Kidney (tissue), 22 donors: ENCODE measurements at places on chromosomes 1 and 21.

- DNase-seq: peak; percentile 67
These were observed 61.7 kb downstream of the CASQ2 start for GRCh38 chr1:115706587-115707425.

GRCh38 chr1:6913086-6913485 is 127.8 kb downstream of the CAMTA1 start:
- DNase-seq: no peak

DNA sequence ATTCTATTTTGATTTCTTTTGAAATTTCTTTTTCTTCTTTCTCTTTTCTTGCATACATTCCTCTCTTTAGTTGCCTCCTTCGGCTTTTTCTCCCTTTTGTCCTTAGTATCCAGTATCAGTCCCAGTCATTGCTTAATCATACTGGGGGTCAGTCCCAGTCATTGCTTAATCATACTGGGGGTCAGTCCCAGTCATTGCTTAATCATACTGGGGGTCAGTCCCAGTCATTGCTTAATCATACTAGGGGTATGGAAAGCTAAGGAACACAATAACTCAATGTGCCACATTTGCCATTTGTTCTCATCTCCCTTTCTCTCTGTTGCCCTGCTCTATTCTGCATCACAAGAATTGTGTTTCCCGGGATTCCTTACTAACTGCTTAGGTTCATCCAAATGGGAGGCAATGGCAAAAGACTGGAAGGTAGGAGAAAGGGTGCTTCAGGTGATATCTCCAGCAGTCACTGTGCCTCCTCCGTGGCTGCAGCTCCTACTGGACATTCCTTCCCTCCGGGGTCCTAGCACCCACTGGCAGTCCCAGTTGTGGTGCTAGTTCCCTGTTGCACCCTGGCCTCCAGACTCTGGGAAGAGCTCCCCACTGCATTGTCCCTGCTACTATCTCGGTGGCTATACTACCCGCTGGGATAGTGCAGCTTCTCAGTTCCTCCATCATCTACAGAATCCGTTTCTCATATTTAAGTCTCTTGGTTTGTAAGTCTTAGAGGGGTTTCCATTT is 32.6 kb upstream of the LAMC1 start:
- no peak for DNase-seq

DNA sequence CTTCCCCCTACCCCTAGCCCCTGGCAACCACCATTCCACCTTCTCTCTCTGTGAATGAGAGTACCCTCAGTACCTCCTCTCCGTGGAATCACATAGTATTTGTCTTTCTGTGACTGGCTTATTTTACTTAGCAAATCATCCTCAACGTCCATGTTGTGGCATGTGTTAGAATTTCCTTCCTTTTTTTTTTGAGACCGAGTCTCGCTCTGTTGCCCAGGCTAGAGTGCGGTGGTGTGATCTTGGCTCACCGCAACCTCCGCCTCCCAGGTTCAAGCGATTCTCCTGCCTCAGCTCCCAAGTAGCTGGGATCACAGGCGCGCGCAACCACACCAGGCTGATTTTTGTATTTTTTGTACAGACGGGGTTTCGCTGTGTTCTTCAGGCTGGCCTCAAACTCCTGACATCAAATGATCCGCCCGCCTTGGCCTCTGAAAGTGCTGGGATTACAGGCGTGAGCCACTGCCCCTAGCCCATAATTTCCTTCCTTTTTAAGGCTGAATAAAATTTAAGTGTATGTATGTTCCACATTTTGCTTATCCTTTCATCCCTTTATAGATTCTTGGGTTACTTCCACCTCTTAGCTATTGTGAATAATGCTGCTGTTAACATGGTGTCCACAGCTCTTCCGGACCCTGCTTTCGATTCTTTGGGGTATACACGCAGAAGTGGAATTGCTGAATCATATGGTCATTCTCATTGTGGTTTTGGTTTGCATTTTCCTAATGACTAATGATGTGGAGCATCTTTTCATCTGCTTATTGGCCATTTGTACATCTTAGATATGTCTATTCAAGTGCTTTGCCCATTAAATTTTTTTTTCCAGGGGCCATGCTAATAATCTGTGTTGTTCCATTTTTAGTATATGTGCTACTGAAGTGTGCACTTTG is 32.3 kb downstream of the ERRFI1 start:
- DNase-seq: no peak

DNA sequence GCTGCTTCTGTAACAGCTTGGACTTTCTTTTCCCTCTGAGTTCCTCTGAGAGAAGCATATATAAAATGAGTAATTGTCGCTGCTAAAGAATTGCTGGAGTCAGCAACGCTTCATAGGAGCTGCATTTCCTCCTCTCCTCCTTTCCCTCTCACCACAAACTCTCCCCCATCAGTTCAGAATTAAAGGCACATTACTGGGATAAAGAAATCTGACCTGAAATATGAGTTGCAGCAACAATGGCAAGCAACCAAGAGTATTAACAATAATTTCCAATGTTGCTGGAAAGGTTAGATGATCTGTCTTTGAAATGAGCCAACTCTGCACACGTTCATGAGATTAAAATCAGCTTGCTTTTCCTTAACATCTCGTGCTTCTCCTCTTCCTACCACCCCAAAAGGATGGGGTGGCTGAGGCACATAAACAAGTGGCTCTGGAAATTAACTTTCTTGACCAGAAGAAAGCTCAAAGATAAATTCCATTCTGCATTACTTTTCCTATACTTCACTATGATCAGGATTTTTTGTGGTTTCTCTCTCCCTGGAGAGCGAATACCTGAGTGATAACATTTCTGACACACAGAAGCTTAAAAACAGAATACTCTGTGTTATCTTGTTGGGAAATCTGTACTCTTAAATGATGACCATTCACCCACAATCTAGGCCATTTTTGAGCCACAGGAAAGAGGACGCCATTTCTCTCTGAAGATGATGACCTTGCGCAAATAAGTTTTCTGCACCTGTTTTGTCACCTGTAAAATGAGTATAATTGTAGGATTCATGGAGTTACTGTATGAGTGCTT is 90.2 kb downstream of the TGFBR3 start:
- DNase-seq: peak; percentile 82

DNA sequence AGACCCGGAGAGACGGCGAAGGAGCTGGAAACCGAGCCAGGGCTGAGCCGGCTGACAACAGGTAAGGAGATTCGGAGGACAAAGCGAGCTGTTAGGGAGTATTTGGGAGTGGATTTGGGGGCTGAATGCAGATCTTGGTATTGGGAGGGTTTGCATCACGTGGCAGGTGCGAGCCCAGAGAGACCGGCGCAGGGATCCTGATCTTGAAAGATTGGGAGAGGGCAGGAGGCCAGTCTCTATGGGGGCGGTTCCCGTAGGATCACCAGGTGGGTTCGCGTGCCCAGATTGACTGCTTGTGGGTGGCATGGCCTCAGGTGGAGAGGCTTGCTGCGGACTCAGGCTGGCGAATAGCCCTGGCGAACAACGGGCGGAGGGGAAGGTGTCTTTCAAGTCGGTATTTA is 204 bp downstream of the CIART start:
- no peak for DNase-seq

- DNase-seq: no peak
These were observed 7.4 kb downstream of the HCRTR1 start for GRCh38 chr1:31624731-31625514.

DNA sequence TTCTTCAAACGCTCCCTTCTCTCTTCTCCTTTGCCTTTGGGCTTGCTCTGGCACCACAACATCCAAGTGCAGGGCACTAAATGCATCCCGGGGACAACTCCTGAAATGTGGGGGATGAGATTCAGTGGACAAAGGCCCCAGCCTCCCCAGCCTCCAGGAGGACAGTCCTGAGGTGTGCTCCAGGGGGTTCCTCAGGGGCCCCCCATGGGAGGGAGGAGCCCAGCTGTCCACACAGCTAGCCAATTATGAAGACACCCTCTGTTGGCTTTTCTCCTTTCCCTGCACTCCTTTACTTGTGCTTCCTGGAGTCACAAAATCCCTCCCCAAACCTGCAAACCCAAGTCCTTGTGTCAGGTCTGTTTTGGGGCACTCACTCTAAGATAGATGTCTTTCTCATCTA is 735.4 kb downstream of the PTPRU start:
- DNase-seq: no peak

DNA sequence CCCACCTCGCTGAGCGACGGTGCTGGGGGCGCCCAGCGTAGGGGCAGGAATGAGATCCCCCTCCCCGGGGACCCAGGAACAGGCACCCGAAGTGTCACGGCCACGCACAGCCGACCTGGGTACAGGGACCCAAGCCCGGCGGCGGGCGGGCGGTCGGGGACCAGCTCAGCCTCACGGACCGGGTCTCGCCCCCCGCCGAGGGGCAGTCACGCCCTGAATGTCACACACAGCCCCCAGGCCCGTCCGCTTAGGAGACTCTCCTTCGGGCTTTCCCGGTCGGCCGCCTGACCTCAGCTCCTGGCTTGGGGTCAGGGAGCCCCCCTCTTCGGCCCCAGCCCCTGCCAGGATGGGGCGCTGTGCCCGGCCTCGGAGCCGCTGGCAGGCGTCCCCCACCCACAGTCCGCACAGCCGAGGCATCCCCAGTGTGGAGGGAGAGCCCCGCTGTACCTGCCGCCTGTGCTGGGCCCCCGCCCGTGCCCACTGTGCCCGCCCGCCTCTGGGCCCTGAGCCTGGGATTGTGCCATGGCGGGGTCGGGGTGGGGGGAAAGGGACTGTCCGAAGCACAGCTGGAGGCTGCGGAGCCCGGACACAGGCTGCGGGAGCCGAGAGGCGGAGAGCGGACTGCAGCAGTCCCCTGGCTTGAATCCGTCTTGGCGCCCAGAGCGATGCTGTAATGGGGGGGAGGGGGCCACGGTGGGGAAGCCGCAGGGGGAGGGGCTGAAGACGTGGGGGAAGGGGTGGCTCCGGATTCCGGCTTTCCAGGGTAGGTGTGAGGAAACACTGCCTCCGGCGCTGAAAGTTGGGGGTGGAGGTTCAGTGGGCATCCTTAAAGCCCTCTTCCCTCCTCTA is 627 bp upstream of the DLGAP3 start:
- no peak for DNase-seq
